ENCODE measurements at places on chromosomes 11 and 22.
A peak's percentile ranks its signal among the peaks of the same experiment; 100 is the strongest.

- no peak for DNase-seq
These were observed 289.9 kb downstream of the TENM4 start for GRCh38 chr11:79150966-79151365.

DNA sequence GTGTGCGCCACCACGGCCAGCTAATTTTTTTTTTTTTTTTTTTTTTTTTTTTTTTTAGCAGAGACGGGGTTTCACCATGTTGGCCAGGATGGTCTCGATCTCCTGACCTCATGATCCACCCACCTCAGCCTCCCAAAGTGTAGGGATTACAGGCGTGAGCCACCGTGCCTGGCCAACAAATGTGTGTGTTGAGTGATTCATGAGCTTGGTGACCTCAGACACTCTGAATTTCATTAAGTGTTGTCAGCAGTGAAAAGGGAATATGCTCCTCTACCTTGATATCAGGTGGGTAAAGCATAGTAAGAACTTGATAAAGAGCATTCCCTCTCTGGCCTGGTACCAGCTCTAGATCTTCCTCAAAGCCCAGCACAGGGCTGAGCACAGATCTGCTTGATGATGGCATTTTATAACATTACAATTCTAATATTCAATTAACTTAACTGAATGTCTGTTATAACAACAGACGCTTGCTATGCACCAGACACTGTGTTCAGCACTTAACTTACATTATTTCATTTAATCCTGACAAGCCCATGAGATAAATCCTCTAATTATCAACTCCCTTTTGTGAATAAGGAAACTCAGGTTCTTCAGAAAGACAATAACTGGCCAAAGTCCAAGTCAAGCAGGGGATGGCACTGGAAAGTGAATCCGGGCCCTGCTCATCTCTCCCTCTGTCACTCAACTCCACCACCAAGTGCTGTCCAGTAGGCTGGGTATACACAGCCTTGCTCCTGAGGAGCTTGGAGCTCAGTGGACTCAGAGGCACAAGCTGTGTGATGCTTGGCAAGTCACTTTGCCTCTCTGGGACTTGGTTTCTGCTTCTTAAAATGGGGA, 13.0 kb downstream of the TBC1D10A start:
- DNase-seq, result no peak

DNA sequence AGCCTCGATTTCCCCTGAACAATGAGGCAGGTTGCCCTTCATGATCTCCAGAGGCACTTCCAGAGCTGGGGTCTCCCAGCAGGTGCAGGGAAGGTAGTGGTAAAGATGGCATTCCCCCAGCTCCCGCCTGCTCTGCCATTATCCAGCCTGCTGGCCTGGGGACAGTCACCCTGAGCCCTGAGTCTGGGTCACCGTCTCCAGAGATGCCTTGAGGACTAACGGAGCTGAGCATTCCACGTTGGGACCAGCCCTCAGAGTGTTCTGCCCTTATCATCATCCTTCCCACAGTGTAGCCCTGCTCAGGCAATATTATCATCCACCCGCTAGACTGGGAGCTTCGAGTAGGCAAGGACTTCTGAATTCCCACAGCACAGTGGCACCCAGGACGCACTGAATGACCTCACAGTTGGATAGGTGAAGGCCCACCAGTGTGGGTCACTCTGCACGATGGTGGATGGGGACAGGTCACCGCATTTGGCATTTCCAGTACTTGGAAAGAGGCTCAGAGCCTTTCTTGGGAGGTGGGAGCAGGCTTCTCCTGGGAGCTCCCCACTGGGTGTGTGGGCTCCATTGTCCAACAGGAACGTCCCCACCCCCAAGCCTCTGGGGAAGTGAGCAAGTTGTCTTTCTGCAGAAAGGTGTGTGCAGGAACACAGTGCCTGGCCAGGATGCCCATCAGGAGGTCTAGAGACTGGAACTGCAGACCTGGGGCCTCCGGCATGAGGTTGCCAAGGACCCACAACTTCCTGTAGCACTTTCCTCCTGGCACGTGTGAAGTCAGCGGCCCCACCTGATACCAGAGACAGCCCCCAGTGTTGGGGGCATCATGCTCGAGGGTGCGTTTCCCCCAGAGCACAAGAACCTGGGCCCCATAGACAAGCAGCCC, 51.4 kb upstream of the WNT7B start:
- DNase-seq, result no peak

DNA sequence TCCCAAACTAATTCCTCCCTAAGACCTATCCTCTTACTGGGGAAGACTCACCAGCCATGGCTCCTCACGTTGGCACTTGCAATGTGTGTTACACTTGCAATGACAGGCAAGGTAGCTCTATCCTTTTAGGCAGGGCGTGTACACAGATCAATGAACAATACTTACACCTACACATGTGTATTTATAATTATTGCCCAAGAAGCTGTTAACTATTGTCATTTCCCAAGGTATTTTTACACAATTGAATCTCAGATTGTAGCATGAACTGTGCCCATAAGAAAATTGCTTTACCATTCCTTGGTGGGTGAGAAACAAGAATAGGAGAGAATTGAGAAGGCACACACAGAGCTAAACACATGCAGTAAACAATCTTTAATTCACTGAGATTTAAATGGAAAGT, at the start of gene CARD18:
CARD18 (minus strand) TSS at position 101 of the 400 bp plus-strand sequence; CDS start at position 58, 43 bp downstream.
- DNase-seq, result no peak

- DNase-seq, result no peak
These were observed 18.0 kb downstream of the MAPK1 start for GRCh38 chr22:21849489-21849888.

DNA sequence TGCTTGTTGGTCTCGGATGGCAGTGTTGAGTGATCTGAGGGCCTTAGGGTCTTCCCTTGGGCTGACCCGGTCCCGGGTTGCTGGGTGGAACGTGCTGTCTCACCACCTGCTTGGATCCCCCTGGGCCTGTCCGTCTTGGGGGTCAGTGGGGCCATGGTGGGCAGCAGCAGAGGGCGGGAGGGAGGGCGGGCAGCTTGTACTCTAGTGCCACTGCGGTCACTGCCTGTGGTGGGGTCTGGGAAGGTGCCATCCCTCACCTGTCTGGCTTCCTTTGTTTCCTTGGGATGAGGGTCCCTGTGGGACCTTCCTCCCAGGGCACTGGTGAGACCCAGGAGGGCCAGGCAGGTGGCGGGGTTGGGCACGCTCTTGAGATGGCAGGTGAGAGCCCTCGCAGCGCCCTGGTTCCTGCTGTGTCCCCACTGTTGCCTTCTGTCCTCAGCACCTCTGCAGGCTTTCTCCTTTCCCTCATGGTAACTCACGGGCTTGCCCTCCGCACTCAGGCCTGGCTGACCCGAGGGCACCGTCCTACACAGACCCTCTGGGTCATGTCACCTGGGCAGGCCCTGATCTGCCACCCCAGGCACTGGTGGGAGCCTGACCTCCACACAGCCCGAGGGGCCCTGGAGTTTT, 34.2 kb downstream of the TBC1D22A start:
- no peak for DNase-seq

- no peak for DNase-seq
These were observed 3.4 kb downstream of the OR10A6 start for GRCh38 chr11:7927635-7928034.

DNA sequence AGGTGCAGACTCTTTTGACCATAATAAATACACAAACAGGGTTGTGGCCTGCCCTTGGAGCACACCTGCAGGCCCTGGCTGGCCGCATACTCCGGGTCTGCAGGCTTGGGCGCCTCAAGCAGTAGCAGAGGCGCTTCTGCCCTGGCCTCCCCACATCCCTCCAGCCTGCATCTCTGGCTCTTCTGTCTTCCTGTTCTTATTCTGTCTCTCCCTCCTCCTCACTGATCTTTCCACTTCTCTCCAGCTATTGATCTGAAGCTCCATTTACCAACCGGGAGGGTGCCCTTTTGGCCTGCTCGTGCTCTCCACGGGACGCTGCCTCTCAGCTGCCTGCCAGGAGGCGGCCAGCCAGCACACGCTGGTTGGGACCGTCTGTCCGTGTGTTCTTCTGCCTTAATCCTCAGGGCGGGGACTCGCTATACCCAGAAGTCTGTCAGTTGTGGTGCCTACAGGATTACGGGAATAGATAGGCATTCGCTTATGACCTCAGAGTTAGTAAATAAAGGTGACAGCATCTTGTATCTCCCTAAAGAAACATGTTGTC, 5.2 kb downstream of the UPB1 start:
- peak; percentile 25 for DNase-seq

DNA sequence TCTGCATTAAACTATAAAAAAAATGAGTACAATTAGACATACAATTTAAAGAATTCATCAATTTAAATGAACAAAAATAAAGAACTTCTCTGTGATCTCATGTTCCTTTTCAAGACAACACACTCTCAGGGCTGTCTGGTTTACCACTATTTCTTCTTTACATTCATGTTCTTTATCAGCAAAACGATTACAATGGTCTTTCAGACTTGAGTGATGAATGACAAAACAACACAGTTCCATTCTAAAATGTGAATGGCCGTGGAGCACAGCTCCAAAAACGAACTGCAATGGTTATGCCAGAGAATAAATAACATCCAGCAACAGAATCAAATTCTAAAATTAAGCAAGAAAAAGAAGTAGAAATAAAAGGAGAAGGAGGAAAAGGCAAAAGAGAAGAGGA, 113.1 kb downstream of the CADM1 start:
- no peak for DNase-seq

GRCh38 chr22:47659467-47660223, 897.2 kb downstream of the TBC1D22A start:
- DNase-seq, result no peak

DNA sequence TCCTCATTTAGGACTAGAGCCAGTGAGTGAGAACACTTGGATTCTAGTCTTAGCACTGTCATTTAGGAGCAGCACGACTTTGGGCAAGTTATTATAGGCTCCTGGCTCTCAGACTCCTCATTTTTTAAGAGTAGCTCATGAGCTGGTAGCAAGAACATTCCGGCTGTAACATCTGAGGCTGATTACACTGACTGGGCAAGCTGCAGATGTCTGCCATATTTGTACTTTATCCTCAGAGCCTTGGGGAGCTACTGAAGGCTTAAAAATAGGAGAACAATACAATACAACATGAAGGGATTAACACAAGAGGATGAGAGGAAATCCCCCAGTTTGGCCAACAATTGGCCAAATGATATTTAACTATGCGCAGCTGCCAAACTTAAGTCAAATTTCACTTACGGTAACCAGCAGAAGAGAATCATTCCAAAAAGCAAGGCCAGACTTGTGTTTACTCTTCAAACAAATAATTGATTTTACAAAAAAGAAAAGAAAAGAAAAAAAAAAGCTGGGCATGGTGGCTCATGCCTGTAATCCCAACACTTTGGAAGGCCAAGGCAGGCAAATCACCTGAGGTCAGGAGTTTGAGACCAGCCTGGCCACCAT, 113.1 kb upstream of the ARHGAP42 start:
- no peak for DNase-seq

- no peak for DNase-seq
These were observed 128.8 kb downstream of the SGSM3 start for GRCh38 chr22:40499209-40499623.

DNA sequence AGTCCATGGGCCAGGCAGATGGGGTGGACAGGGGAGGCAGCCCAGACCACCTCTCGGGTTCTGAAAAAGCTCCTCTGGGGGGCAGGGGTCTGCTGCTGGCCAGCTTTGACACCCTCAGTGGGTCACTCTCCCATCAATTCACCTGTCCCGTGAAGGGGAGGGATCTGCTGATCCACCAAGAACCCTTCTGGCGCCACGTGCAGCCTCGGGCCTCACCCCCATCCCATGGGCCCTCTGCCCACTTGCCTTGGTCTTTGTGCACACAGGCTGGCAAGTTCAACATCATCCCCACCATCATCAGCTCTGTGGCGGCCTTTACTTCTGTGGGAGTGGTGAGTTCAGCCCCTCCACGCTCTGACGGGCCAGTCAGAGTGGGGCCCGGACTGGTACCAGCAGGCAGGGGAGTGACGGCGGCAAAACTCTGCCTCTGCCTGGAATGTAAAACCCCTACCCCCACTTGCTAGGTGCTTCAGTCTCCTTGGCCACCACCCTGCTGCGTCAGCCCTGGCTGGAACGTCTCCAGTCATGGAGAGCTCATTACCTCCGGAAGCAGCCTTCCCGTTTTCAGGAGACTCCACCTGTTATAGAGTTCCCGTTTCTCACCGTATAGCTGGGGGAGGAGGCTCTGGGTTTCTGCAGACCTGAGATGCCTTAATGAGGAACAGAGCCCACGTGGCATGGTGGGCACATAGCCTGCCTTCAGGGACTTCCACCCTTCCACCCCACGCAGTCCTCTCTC, 12.7 kb downstream of the PRG3 start:
- no peak for DNase-seq

DNA sequence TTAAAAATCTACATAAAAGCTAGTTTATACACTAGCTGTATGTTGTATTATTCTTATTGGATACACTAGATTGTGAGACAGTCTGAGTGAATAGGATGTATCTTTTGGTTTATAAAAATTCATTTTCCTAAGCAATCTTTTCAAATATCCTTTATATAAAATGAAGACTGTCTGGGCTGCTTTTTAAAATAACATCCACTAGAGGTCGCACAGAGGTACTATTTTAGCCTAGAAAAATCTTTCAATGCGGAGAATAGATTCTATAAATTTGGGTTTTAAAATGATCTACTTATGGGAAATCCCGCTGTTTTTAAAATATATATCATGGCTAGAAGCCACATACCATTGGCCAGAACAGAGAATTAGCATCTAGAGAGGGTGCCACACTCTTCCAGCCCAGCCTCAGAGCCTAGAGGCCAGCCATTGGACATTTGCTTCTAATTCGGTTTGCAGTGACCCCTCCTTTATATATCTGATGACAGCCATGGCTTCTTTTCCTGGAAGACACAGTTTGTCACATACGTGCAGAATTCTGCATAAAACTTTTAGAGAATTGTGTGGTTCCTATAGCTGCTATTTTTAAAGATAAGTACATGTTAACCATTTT, 7.3 kb downstream of the C11orf97 start:
- peak; percentile 49 for DNase-seq

- DNase-seq, result no peak
These were observed 386.7 kb downstream of the BRD1 start for GRCh38 chr22:49440931-49441330.

DNA sequence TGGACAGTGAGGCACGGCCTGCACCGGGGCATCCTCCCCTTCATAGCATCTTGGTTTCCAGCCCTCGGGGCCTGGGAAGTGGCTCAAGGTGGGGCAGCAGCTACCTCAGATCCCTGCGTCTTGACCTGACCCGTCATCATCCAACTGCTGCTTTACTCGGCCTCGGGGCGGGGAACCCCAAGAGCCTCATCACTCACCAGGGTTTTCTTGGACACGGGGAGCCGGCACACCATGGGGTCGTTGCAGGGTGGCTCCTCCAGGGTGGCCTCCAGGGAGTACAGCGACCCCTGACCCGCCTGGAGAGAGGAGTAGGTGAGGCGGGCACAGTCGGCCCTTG, 651 bp downstream of the CTSF start:
- DNase-seq, result no peak

DNA sequence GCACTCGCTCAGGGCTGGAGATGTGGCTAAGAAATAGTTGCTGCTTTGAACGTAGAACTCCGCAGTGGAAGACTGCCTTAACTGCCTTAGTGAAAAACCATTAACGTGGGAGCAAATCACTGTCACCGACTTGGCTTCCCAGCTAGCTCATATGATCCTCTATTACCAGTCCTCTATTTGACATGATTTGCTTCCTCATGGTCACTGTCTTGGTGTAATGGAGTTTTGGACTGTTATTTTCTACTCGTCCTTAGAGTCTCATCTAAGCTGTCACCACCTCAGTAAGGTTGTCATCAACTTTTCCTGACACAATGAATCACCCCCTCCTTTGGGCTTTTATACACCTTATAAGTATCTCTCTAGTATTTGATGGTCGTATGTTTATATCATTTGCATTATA, 167.1 kb upstream of the NARS2 start:
- no peak for DNase-seq

GRCh38 chr11:70695086-70695960, 297.0 kb downstream of the CTTN start:
- no peak for DNase-seq

Measured in RPMI8226 (cell line).